ENCODE measurements at places on chromosomes 6 and 20.

GRCh38 chr6:53962646-53963045, 148.6 kb upstream of the MLIP start:
- no peak for DNase-seq

DNA sequence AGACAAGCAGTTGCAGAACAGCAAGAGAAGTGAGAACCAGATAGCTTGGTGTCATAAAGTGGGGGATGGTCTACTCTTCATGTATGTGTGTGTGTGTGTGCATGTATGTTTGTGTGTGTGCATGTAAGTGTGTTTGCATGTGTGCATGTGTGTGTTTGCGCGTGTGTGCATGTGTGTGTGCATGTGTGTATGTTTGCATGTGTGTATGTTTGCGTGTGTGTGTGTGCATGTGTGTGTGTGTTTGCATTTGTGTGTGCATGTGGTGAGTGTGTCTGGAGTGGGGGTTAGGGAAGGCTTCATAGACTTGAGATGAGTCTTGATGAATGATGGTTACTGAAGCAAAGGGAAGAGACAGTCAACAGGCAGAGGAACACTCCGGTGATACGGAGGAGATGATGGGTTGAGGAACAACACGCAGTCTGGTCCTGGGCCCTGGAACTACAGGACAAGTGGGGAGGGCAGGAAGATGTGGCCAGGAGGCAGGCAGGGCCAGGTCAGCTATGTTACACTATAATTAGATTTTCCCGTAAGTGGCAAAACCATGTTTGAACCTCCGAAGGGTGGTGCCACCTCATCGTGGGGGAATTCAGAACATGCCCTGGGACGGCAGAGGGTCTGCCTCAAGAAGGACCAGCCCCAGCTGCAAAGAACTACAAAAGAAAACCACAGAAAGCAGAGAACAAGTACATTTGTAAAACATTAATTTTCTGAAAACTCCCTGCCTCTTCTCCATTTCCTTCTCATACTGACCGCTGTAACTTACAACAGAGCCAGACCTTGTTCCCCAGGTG, 38.7 kb upstream of the PDE10A start:
- DNase-seq = no peak

DNA sequence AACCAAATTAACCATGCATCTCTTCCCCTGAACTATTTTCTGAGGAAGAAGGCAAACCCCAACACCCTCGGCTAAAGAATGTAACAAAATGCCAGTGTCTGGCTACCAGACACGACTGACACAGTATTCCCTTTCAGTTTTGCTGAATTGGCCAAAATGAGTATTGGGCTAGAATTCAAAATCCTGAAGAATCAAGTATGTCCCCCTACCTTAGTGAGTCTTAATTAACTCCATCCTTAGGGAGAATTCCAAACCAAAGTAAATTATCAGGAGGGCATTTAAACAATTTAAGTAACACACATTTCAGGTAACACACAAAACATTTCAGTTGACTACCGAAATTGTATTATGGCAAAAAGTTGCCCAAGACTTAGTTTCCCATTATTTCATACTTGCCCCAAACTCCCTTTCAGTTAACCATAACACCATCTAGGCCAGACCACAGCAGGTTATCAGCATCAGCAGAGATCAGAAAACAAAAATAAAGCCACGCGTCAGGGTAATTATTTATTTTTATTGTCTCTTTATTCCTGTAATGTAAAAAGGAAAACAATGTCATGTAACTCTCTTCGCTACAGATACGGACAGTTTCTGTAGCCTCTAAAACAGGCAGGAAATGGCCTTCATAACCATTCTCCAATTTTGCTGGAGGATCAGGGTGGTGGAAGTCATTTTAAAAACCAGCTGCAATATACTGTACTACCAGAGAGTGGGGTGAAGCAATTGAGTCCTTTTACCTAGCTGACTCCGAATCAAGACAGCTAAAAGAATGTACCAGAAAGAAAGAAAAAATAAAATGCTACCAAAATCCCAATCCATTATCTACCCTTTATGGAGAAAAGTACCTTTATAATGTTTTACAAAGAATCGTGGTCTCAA, 1.9 kb downstream of the SNX5 start:
- no peak for DNase-seq

GRCh38 chr6:78513856-78514255, 353.5 kb upstream of the IRAK1BP1 start:
- no peak for DNase-seq

GRCh38 chr20:50376888-50377459, 133.2 kb upstream of the PTPN1 start:
- no peak for DNase-seq

GRCh38 chr6:120954111-120954510, 380.2 kb downstream of the TBC1D32 start:
- no peak for DNase-seq

GRCh38 chr6:13526357-13526726, 38.9 kb upstream of the GFOD1 start:
- no peak for DNase-seq

DNA sequence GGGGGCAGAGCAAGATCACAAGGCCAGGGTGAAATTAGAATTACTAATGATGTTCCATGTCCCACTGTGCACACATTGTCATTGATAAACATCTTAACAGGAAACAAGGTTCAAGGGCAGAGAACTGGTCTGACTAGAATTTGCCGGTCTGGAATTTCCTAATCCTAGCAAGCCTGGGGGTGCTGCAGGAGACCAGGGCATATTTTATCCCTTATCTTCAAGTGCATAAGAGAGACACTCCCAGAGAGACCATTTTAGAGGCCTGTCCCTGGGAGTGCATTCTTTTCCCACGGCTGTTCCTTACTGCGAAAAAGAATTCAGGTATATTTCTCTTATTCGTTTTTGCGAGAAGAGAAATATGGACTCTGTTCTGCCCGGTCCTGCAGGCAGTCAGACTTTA, 41.5 kb downstream of the CD83 start:
- DNase-seq = no peak

- no peak for DNase-seq
These were observed 26.8 kb upstream of the BCAS1 start for GRCh38 chr20:54097236-54097529.

DNA sequence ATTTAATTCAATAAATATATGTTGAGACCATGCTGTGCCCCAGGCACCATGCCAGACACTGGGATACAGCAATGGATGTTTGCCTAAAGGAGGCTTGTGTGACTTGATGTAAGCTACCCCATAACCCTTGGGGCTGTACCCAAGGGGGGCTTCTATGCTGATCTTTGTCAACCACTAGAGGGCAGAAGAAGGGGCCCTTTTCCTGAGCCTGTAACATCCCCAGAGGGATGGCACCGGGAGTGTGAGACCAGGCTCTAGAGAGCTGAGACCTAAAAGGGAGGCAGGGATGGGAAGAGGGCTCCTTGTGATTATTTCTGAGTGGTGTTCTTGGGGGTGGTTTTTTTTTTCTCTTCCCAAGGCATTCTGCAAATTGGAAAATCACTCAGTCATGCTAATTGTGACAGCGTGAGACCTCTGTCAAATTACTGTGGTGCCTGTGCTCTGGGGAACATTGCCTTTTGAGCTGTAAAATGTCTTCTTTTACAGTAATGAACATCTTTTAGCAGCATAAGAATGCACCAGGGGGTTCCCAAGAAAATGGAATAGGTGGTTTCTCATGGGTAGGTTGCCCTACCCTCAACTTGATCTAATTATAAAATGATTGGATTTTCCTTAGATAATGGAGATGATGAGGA, 138.7 kb upstream of the SLC24A3 start:
- no peak for DNase-seq

DNA sequence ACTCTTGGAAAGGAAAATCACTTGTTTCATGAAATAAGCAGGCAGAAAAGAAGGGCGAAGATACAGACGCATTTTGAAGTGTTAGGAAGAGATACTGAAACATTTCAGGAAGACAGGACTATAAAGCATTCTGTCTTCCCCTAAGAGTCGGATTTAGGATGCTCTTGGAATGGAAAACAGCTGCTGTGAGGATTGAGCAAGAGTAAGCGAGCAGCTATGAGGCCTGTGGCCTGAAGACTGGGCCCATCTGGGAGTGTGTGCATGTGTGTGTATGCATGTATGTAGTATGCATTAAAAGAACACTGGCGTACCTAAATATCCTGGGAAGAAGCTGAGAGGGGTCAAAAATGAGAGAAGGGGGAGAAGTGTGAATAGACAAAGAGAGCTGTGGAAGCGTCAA, 83.6 kb downstream of the SIM1 start:
- no peak for DNase-seq

DNA sequence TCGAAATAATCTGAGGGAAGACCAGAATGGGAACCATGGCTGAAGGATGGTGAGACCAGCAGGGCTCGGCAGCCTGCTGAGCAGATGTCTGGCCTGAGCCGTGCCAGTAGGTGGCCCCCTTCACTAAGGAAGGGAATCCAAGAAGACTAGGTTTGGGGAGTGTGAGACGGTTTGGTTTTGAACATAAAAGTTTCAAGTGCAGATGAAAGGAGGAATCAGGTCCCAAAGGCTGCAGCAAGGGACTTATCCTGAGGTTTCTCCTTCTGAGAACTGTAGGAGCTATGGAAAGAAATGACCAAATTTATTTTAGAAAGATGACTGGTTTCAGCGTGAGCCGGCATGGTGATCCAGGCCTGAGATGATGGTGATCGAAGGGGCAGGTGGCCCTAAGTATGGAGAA, 4.6 kb upstream of the OSER1 start:
- DNase-seq = peak; percentile 79

GRCh38 chr6:5783584-5784089, 223.1 kb downstream of the NRN1 start:
- DNase-seq = no peak

DNA sequence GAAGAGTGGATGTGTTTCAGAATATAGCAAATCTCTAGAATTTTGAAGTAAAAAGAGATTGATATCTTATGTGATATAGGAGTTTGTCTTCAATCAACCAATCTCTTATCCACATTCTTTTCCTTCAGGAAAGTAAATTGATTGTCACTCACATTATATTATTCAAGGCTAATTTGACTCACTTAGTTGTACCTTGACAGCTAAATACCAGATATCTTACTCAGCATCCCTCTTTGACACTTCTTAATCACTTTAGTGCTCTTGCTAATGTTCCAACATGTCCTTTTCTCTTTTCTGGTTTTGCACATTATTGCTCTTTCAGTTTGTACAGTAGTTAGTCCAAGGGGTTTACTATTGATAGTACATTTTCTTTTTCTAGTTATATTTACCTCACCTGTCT, 286.9 kb upstream of the PTCHD4 start:
- no peak for DNase-seq

GRCh38 chr6:14542670-14543366, 425.2 kb downstream of the CD83 start:
- DNase-seq = no peak

GRCh38 chr6:135267085-135267484, 86.0 kb downstream of the MYB start:
- no peak for DNase-seq

DNA sequence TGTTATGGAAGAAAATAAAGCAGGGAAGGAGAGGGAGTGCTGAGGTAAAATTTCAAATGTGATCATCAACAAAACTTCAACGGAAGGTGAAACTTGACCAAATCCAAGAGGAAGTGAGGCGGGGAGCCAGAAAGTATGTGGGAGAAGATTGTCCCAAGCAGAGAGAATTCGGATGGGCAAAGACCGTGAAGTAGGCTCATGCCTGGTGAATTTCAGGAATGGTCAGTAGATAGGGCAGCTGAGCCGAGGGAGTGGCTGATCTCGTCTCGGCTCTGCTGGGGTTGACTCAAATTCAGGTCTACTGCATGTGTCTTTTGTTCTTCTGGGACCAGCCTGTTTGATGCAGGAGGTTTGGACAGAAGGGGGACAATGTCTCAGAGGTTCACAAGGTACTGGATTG, 7.0 kb upstream of the CSNK2A1 start:
- no peak for DNase-seq

DNA sequence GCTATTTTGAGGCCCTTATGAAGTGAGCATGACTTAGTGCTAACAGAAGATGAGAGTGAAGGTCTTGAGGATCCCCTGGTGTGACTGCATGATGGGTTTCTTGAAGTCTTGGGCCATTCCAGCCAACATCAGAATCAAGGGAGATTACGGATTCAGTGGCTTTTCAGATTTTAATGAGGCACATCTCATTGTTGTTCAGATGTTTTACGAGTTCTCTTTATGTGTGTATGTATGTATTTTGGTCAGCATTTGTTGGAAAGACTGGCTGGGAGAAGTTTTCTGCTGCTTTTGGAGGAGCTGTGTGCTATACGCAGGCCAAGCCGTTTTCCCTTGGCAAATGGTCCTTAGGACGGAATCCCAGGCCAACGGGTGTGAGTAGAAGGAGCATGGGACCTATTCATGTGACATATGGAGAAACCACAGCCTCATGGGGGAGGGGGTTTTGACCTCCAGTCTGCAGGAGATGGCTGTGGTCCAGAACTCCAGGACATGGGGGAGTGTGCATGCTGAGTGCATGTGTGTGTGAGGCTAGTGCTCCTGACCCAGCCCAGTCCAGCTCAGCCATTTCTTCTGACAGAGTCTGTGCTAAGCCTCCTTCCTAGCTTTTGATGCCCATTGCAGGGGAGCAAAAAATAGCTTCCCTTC, 35.3 kb downstream of the CHMP4B start:
- DNase-seq = no peak

DNA sequence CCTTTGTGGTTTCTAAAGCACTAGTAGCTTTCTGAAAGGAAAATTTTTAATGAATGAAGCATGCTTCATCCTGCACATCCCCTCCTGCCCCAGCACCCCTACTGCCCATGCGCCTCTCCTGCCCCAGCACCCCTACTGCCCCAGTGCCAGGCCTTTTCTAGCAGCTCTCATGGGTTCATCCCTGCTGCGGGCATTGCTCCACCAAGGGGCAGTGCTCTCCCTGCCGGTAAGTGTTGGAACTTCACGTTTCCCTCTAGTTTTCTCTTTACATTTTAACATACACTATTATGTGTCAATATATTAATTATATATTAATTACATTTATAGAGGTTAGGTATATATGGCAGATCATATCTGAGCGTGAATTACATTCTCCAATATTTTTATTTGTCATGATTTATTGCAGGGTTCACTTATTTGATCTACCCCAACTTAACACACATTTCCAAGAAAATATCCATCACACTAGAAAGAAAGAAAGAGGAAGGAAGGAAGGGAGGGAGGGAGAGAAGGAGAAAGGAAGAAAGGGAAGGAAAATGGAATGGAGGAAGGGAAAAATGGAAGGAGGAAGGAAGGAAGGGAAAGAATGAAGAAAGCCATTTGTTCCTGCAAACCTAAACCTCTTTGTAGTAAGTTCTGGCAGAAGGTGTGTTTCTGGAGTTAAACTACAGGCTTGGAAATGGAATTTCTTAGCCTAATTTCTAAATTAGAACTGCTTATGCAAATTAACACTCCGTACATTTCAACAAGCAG, 46.8 kb downstream of the CEP43 start:
- no peak for DNase-seq

Data from naive thymus-derived CD8-positive, alpha-beta T cell (primary cell).